ENCODE measurements at places on chromosomes 7 and 10.

DNA sequence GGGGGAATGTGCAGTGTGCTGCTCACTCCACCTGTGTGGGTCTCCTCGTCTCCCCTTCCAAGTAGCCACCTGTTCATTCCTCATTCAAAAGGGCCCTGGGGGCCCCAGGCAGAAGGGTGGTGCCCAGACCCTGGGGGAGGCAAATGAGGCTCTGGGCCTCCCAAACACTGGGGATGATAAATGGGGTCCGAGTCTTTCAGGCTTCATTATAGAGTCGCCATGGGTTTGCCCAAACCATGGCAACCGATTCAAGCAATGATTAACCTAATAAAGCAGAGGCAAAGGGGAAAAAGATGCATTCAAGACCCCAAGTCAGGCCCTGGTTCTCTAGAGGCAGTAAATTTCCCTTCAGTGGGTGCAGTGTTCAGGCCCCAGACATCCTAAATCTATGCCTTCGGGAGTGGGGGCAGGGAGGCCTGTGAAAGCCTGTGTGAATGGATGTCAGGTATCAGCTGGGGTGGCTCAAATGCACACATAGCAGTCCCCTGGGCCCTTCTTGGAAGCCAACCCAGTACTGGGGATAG lies 10.4 kb downstream of the NEUROG3 start:
- no peak for DNase-seq

- DNase-seq = peak; percentile 67
Observed at GRCh38 chr10:88728107-88728763, 22.2 kb downstream of the LIPK start.

- DNase-seq = no peak
Observed at GRCh38 chr10:34185998-34186397, 629.1 kb downstream of the PARD3 start.

- DNase-seq = no peak
Observed at GRCh38 chr10:101292194-101293006, 61.6 kb upstream of the BTRC start.

DNA sequence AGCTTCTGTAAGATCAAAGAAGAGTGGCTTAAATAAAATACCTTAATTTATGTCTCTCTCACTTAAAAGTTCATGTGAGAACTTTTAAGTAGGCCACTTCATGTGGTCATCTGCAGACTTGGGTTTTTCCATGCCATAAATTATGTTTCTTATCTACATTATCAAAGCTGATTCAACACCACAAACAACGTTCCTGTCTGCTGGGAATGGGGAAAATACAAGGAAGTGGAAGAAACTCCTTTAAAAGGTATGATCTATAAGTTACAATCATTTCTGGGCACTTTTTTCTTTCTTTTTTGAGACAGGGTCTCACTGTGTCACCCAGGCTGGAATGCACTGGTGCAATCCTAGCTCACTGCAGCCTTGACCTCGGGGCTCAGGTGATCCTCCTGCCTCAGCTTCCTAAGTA lies 16.9 kb upstream of the OTUD1 start:
- no peak for DNase-seq
